Endothelial cell of umbilical vein (primary cell): ENCODE measurements at places on chromosomes 6 and 20. TPM values are rescaled to one million over a fixed set of nuclear protein-coding genes. Genes with fewer than 3 reads are reported as not detected.

GRCh38 chr6:83578057-83578456 lies 65.7 kb downstream of the PRSS35 start:
- H3K27me3 ChIP-seq = no peaks in the 10 kb centered on the region
- no peak for DNase-seq
- H3K4me3 ChIP-seq = no peak overlapping the region
- no peak overlapping the region for H3K27ac ChIP-seq
- no peaks in the 10 kb centered on the region for H3K36me3 ChIP-seq

- DNase-seq = no peak
- no peak overlapping the region for H3K4me3 ChIP-seq
- H3K36me3 ChIP-seq = no peaks in the 10 kb centered on the region
- H3K27ac ChIP-seq = no peak overlapping the region
- H3K4me1 ChIP-seq = no peaks in the 10 kb centered on the region
- no peaks in the 10 kb centered on the region for H3K27me3 ChIP-seq
Observed at GRCh38 chr6:162922563-162923166, 194.9 kb downstream of the PACRG start.

- H3K27ac ChIP-seq = no peak overlapping the region
- H3K36me3 ChIP-seq = peaks cover 32% of the 10 kb centered on the region
- peaks cover 4% of the 10 kb centered on the region for H3K4me1 ChIP-seq
- H3K27me3 ChIP-seq = no peaks in the 10 kb centered on the region
- DNase-seq = no peak
Observed at GRCh38 chr6:125924169-125924568, 32.4 kb upstream of the HINT3 start.

- no peaks in the 10 kb centered on the region for H3K27me3 ChIP-seq
- DNase-seq = peak; percentile 29
- H3K4me3 ChIP-seq = no peak overlapping the region
- H3K27ac ChIP-seq = peak overlapping the region; percentile 74
- peaks cover 37% of the 10 kb centered on the region for H3K4me1 ChIP-seq
Observed at GRCh38 chr6:683742-684440, 9.0 kb downstream of the EXOC2 start.

GRCh38 chr6:98925831-98926230 lies 21.9 kb downstream of the FBXL4 start:
- H3K27me3 ChIP-seq = no peaks in the 10 kb centered on the region
- peaks cover 3% of the 10 kb centered on the region for H3K36me3 ChIP-seq
- DNase-seq = no peak
- H3K27ac ChIP-seq = no peak overlapping the region
- H3K4me1 ChIP-seq = no peaks in the 10 kb centered on the region
- H3K4me3 ChIP-seq = no peak overlapping the region

RSPH3 gene
- total RNA-seq = 3.0 and 3.3 TPM in 2 replicates

- H3K4me1 ChIP-seq = peaks cover 19% of the 10 kb centered on the region
- DNase-seq = no peak
- no peak overlapping the region for H3K4me3 ChIP-seq
- H3K27me3 ChIP-seq = no peaks in the 10 kb centered on the region
- H3K36me3 ChIP-seq = peaks cover 11% of the 10 kb centered on the region
Observed at GRCh38 chr20:36604952-36605398, 604 bp upstream of the RAB5IF start.

CABLES2 gene
- 9.9 TPM in 2 replicates for total RNA-seq

DNA sequence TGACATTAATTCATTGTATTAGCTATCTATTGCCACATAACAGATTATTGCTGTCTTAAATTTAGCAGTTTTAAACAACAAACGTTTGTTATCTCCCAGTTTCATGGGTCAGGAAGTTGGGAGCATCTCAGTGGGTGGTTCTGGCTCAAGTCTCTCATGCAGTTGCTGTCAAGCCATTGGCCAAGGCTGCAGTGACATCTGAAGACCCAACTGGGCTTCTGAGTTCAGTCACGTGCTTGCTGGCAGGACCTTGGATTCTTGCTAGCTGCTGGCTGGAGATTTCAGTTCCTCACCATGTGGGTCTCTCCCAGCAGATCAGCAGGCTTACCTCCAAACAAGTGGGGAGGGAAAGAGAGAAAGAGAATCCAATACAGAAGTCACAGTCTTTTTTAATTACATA lies 152.6 kb upstream of the EXOC2 start:
- H3K36me3 ChIP-seq = no peaks in the 10 kb centered on the region
- no peaks in the 10 kb centered on the region for H3K4me1 ChIP-seq
- no peak for DNase-seq
- H3K27me3 ChIP-seq = no peaks in the 10 kb centered on the region

OTOR gene
- total RNA-seq = not detected in 2 replicates

- no peaks in the 10 kb centered on the region for H3K27me3 ChIP-seq
- DNase-seq = peak; percentile 68
- no peaks in the 10 kb centered on the region for H3K36me3 ChIP-seq
- H3K27ac ChIP-seq = peak overlapping the region; percentile 4
Observed at GRCh38 chr6:158849899-158850806, 31.0 kb upstream of the EZR start.

DNA sequence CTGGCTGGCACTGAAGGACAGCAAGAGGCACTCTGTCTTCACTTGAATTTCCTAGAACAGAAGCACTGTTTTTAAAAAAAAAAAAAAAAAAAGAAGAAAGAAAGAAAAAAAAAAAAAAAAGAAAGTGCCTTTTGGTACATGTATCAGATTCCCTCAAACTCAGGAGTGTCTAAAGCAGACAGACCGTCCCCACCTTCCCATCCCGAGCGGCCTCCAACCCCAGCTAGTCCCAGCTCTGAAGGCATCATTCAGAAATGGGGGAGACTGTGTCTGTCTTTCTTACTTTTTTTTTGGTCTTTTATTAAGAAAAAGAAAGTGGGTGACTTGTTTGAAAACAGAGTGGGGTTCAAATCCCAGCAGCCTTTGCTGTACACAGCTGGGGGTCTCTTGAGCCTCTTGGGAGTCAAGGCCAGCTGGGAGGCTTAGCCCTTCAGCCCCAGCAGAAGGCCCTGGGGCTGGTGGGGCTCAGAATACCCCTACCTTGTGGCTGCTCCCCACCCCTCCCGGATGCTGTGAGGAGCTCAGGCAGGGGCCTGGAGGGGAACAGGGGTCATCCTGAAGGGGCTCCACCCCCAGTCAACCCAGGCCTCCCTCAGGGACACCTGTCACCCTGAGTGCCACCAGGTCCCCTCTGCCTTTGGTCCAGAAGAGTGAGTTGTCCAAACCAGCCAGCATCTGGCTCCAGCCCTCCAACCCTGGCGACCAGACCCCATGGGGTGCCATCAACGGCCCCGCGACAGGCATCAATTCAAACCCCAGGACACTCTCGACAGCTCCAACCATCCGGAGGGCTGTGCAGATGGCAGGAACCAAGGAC lies 128.3 kb downstream of the TAF4 start:
- H3K4me3 ChIP-seq = no peak overlapping the region
- no peaks in the 10 kb centered on the region for H3K4me1 ChIP-seq
- no peak overlapping the region for H3K27ac ChIP-seq
- no peaks in the 10 kb centered on the region for H3K36me3 ChIP-seq
- H3K27me3 ChIP-seq = no peaks in the 10 kb centered on the region
- DNase-seq = no peak

OR2B6 gene
- not detected in 2 replicates for total RNA-seq

GRCh38 chr6:122788663-122789181 lies 336 bp upstream of the SMPDL3A start:
- DNase-seq = no peak
- H3K36me3 ChIP-seq = no peaks in the 10 kb centered on the region
- H3K4me3 ChIP-seq = peak overlapping the region; percentile 91
- no peak overlapping the region for H3K27ac ChIP-seq

- H3K4me1 ChIP-seq = no peaks in the 10 kb centered on the region
- no peaks in the 10 kb centered on the region for H3K36me3 ChIP-seq
- no peak overlapping the region for H3K27ac ChIP-seq
- H3K4me3 ChIP-seq = no peak overlapping the region
- no peaks in the 10 kb centered on the region for H3K27me3 ChIP-seq
Observed at GRCh38 chr20:53101992-53102760, 130.0 kb downstream of the TSHZ2 start.

DNA sequence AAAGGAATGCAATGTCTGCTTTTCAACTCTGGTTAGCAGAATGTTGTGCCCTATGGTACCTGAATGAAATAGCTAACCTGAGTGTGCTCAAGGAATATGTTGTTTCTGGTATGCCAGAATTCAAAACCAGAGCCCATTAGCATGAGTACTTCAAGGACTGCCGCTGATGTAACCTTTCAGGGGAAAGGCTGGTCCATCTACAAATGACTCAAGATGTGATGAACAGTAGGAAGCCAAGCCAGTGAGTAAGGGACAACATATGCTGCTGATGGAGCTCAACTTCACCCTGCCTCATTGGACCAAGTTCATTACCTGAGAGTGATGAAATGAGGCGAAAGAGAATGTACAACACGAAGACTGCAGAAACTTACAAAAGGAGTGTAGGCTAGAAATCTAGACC lies 95.7 kb upstream of the BMP2 start:
- H3K36me3 ChIP-seq = no peaks in the 10 kb centered on the region
- H3K27me3 ChIP-seq = no peaks in the 10 kb centered on the region
- H3K4me1 ChIP-seq = peaks cover 21% of the 10 kb centered on the region
- no peak overlapping the region for H3K4me3 ChIP-seq

VSTM2L gene
- not detected in 2 replicates for total RNA-seq

DNA sequence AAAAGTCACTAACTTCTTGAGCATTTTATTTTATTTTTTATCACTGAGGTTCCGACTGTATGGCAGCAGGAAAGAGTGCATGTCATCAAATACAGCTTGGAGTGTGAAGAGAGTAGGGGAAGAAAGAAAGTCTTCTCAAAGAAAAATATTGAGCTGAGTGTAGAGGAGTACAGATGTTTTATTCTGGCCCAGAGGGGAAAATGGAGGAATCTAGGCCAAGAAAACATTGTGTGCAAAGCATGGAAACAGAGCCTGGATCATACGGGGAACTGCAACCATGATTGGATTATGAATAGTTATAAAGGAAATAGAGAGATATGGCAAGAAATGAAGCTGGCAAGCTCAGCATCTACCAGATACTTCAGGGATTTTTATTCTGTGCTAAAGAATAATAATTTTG lies 104.2 kb upstream of the SCGN start:
- H3K4me3 ChIP-seq = no peak overlapping the region
- no peaks in the 10 kb centered on the region for H3K27me3 ChIP-seq
- H3K36me3 ChIP-seq = no peaks in the 10 kb centered on the region
- H3K4me1 ChIP-seq = no peaks in the 10 kb centered on the region
- H3K27ac ChIP-seq = no peak overlapping the region
- no peak for DNase-seq

- H3K4me1 ChIP-seq = no peaks in the 10 kb centered on the region
- H3K36me3 ChIP-seq = no peaks in the 10 kb centered on the region
- H3K27ac ChIP-seq = no peak overlapping the region
- H3K4me3 ChIP-seq = no peak overlapping the region
Observed at GRCh38 chr6:132712366-132712765, 1.5 kb downstream of the VNN1 start.

KCNQ5 gene
- total RNA-seq = 0.22 TPM in 1 of 2 replicates, not detected in the other

- no peaks in the 10 kb centered on the region for H3K4me1 ChIP-seq
- no peaks in the 10 kb centered on the region for H3K27me3 ChIP-seq
- DNase-seq = no peak
Observed at GRCh38 chr6:167073679-167074274, 49.1 kb upstream of the CCR6 start.

- no peak overlapping the region for H3K4me3 ChIP-seq
- no peaks in the 10 kb centered on the region for H3K4me1 ChIP-seq
- no peaks in the 10 kb centered on the region for H3K27me3 ChIP-seq
- H3K36me3 ChIP-seq = no peaks in the 10 kb centered on the region
- no peak for DNase-seq
- no peak overlapping the region for H3K27ac ChIP-seq
Observed at GRCh38 chr6:33654831-33655554, 33.9 kb downstream of the ITPR3 start.

GRCh38 chr6:106556368-106556960 lies 72.8 kb downstream of the RTN4IP1 start:
- DNase-seq = peak; percentile 61
- no peaks in the 10 kb centered on the region for H3K4me1 ChIP-seq

BNIP5 gene
- not detected in 2 replicates for total RNA-seq

DNA sequence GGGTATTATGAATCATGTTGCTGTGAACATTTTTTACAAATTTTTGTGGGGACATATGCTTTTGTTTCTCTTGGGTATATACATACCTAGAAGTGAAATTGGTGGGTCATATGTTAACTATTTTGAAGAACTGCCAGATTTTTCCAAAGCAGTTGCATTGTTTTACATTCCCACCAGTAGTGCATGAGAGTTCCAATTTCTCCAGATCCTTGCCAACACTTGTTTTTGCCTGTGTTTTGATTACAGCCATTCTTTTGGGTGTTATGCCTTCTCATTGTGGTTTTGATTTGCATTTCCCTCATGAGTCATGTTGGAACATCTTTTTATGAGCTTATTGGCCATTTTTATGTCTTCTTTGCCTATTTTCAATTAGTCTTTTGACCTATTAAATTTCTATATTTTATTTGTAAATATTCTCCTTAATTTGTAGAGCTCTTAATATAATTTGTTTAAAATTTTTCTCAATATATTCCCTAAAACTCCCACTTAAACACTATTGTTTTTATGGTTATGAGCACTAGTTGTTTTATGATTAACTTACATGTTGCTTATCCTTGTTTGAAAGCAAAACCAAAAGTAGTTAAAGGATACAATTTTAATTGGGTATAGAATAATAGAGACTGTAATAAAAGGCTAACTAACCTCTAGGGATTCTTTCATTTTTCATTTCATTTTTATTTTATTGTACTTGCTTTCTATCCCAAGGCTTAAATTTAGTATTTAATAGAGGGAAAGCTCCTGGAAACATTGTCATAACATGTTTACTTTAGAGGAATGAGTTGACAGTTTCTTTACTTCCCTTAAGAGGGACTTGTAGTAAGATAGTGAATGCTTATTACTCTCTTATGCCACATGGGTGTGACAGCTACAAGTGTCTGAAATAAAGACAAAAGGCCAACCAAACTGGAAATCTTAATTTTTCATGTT lies 5.5 kb downstream of the UBR2 start:
- H3K27me3 ChIP-seq = no peaks in the 10 kb centered on the region
- no peak overlapping the region for H3K4me3 ChIP-seq
- no peaks in the 10 kb centered on the region for H3K36me3 ChIP-seq

DNA sequence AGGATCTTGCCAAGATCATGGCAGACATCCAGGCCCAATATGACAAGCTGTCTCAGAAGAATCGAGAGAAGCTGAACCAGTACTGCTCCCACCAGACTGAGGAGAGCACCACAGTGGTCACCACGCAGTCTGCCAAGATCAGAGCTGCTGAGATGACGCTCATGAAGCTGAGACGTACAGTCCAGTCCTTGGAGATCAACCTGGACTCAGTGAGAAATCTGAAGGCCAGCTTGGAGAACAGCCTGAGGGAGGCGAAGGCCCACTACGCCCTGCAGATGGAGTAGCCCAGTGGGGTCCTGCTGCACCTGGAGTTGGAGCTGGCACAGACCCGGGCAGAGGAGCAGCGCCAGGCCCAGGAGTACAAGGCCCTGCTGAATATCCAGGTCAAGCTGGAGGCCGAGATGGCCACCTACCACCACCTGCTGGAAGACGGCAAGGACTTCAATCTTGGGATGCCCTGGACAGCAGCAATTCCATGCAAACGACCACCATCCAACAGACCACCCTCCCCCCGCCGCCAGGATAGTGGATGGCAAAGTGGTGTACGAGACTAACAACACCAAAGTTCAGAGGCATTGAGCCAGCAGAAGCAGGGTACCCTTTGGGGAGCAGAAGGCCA lies 44.7 kb upstream of the GRM4 start:
- DNase-seq = no peak
- H3K27ac ChIP-seq = no peak overlapping the region
- no peaks in the 10 kb centered on the region for H3K36me3 ChIP-seq
- no peaks in the 10 kb centered on the region for H3K27me3 ChIP-seq
- no peaks in the 10 kb centered on the region for H3K4me1 ChIP-seq

- H3K4me1 ChIP-seq = peaks cover 10% of the 10 kb centered on the region
- H3K36me3 ChIP-seq = no peaks in the 10 kb centered on the region
- peak overlapping the region; percentile 63 for H3K27ac ChIP-seq
- H3K4me3 ChIP-seq = no peak overlapping the region
- DNase-seq = peak; percentile 61
- no peaks in the 10 kb centered on the region for H3K27me3 ChIP-seq
Observed at GRCh38 chr6:101722991-101723579, 329.6 kb downstream of the GRIK2 start.

TPBG gene
- total RNA-seq = 9.0 and 11.4 TPM in 2 replicates

CITED2 gene
- 81.1 and 82.3 TPM in 2 replicates for total RNA-seq
